Smooth muscle cell of the umbilical artery (primary cell): ENCODE measurements at places on chromosomes 11 and 22. TPM values are rescaled to one million over a fixed set of nuclear protein-coding genes. Genes with fewer than 3 reads are reported as not detected.

The ARCN1 gene
- total RNA-seq = 201 and 317 TPM in 2 replicates

The QSER1 gene
- 16.6 and 35.5 TPM in 2 replicates for total RNA-seq

The LDHAL6A gene
- total RNA-seq = not detected in 2 replicates

The TRIM48 gene
- total RNA-seq = not detected in 2 replicates

The PNPLA5 gene
- not detected in 2 replicates for total RNA-seq

The OR51A4 gene
- total RNA-seq = not detected in 2 replicates

The EMID1 gene
- not detected in 2 replicates for total RNA-seq

The MCAT gene
- total RNA-seq = 9.5 and 12.7 TPM in 2 replicates

The TRIM66 gene
- 7.4 and 8.3 TPM in 2 replicates for total RNA-seq
